ENCODE measurements at places on chromosomes 1 and 21.

DNA sequence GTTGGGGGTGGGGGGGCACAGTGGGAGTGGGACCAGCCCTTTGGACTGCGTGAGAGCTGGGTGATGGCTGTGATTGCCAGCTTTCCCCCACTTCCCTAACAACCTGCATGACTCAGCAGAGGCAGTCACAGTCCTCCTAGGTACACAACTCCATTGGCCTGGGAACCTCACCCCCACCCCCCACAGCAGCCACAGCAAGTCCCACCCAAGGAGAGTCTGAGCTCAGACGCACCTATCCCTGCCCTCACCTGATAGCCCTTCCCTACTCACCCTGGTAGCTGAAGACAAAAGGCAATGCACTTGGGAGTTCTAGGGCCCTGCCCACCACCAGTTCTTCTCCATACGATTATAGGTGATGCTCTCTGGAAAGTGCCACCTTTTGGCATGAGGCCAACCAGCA, 188.9 kb downstream of the ZNF648 start:
- no peak for DNase-seq

GRCh38 chr1:116164604-116165368, 53.6 kb downstream of the MAB21L3 start:
- DNase-seq: no peak

DNA sequence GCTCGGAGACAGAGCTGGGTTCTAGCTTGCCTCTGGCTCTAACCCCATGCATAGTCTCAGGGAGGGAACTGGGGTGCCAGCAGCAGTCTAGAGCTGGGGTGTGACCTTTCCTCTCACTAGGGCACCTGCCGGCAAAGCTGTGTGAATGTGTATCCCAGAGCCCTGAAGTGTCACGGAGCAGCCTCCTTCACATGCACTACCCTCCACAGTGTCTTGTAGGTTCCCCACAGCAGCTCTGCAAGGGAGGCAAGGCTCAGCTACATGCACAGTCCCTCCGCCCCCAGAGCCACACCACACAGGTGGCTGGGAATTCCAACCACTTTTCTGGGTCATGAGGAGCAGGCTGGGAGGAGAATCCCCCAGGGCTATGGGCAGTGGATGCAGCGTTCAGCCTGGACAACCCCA, 7.7 kb upstream of the HPCA start:
- no peak for DNase-seq

DNA sequence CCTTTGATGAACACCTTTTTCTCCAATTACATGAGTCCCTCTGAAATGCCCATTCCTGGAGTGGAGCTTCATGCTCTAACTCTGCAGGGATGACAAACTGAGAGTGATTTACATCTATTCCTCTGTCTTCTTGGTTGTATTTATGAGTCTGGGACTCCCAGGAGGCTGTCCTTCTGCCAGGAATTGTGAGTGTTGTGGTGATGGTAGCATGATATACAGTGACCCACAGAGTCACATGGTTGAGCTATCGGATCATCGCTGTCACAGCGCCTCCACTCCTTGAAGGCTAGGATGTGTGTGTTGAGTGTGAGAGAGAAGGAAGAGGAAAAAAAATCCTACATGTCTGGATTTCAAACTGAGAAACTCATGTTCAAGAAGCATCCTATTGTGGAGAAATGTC, 163.4 kb upstream of the CACNA1E start:
- no peak for DNase-seq

- DNase-seq: no peak
These were observed 22.8 kb downstream of the WDR26 start for GRCh38 chr1:224411766-224412165.

DNA sequence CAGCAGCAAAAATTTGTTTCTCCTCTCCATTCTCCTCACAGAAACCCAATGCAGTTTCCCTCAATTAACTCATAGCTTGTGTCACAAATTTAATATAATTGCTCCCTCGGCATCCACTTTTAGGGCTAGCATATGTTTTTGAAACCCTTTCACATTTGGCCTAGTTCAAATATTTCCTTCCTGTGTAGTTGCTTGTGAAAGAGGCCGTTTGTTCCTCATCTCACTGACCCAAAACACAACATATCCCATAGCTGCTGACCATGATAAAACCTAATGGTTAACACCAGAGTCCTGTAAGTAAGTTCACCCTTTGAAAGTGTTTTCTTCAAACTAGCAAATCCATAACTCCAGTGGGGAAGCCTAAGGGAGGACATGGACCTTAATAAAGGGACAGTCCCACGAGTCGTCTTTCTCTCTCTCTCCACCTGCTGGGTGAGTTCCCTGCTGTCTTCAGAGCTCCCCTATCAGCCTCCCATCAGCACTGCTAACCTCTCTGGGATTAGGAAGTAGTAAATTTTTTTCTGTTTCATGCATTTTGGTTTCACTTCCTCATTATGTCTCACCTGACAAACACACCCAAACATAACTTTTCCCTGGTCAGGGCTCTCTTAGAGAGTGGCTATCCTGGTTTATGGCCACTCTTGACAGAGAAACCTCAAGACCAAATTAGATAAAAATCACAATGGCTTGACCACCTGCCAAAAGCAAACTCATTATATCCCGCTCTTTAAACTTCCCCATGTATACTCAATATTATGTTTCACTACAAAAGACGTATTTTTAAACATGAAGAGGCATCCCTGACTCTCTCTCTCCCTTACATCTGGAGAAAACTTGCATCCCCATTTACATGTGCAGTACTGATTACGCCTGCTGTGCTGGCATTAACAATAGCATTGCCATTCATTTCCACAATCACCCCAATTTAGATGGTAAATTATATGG, 177.7 kb upstream of the HP1BP3 start:
- no peak for DNase-seq

DNA sequence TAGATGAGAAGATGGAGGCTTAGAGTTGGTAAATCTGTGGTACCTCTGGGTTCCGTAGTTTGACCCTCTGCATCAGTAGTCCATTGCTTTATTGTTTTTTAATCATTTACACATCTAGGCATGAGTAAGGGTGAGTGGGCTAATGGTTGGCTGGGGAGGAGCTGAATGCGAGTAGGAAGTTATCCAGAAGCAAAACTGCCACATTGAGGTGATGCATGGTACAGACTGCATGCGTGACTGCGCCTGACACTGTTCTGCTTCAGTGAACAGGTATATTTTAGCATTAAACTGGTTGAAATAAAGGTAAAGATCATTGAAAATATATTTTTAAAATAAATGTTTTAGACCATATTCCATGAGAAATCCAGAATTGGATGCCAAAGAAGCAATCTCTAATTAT, 4.4 kb downstream of the DNAJC16 start:
- DNase-seq: no peak

DNA sequence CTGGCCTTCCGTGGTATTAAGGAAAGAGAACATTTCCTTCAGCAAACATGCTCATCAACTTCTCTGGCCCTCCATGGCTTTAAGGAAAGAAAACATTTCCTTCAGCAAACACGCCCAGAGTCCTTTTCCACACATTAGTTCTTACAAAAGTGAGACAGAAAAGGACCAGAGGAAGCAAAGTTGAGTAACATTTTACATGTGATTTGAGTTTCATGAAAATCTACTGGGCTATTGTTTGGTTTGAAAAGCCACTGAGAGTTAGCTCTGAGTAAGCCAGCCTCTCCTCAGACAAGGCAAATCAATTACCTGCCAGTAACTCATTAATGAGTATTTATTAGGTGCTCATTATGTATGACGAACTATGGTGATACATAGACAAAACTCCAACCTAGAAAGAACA, 78.0 kb downstream of the NID1 start:
- no peak for DNase-seq

GRCh38 chr1:112461200-112461871, 47.4 kb upstream of the WNT2B start:
- no peak for DNase-seq

- no peak for DNase-seq
These were observed 30.6 kb upstream of the LCE5A start for GRCh38 chr1:152479792-152480595.
